Activated T-cell treated with anti-CD3 and anti-CD28 coated beads for 24 hours (primary cell): ENCODE measurements at places on chromosomes 7 and 10.

DNA sequence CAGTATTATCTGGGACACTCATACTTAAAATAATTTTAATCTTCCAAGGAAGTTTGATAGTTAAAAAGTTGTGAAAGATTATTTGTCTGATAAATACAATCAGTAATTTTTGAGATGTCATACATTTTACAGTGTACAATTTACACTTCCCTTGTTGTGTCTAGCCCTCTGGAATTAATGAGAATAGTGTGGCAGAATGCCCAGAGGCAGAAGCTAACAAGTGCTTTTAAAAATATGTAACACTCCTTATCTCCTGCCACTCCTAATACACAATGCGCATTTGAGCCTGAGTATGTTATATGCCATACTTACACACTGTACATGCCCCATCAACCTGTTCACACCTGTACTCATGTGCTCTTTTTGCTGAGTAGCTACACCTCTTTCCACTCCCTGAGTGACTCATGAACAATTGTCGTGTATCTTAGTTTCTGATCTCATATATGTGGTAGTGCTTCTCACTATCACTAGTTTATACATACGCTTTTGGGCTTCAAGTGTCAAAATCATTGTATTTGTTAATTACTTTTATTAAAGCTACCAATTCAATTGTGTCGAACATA lies 106.9 kb upstream of the GNAI1 start:
- DNase-seq: no peak

- DNase-seq: no peak
Measured at GRCh38 chr10:86226781-86227201, 139.8 kb downstream of the GRID1 start.

- no peak for DNase-seq
Measured at GRCh38 chr7:47440320-47440719, 141.6 kb downstream of the TNS3 start.

GRCh38 chr10:76915316-76915715 lies 722.3 kb downstream of the KCNMA1 start:
- no peak for DNase-seq

- DNase-seq: no peak
Measured at GRCh38 chr10:99523251-99523773, 9.4 kb upstream of the NKX2-3 start.

DNA sequence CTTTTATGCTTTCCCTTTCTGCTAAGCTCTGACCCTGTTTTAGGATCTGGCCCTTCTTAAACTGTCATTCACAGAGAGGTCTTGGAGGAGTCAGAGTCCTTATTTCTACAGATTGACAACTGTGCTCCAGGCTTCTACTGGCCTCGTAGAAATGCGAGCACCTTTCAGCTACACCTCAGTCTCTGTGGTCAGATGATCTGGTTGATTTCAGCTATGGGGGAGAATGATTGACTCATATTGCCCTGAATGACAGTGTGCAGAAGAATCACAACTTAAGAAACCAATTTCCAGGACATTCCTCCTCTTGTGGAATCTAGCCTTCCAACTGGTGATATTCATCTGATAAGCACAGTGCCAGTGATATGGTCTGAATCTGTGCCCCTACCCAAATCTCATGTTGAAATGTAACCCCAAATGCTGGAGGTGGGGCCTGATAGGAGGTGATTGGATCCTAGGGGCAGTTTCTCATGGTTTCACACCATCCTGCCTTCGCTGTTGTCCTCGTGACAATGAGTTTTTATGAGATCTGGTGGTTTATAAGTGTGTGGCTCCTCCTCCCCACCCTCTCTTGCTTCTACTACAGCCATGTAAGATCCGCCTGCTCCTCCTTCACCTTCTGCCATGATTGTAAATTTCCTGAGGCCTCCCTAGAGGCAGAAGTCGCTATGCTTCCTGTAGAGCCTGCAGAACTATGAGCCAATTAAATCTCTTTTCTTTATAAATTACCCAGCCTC lies 14.0 kb upstream of the CYP3A7 start:
- DNase-seq: no peak

DNA sequence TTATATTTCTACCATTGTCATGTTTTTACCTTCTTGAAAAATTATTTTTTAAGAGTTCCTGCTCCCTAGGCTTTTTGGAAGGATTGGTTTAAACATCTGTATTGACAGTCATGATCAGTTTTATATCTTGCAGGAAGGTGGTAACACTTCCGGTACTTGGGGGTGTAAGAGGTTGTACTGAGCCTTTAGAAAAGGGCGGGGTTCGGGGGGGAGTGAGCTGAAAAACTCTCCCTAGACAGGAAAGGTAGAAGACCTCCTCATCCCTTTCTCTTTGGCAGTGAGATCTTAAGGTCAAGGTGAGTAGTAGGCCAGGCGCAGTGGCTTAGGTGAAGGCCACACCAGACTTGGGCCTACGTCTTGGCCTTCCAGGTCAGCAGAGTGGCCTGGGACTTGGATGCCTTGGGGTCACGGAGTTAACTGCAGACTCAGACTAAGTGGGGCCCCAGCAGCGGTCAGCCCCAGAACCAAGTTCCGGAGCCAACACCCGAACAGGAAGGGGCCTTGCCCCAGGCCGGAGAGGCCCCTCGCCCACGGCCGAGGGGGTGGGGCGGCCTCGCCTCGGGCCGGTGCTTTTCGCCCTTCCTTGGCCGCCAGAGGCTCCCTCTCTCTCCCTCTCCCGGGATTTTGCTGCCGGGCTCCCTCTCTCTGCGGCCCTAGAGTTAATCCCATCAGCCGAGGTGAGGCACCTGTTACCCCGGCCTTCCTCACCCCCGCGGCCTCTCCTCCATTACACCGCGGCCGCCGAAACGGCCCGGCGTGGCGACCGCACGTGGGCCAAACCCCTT lies at the start of gene PPP1R9A:
Gene PPP1R9A, plus strand, starts transcription at position 569 of the 785 bp plus-strand sequence. CDS start 2,520 bp downstream, outside the sequence.
- DNase-seq: no peak

DNA sequence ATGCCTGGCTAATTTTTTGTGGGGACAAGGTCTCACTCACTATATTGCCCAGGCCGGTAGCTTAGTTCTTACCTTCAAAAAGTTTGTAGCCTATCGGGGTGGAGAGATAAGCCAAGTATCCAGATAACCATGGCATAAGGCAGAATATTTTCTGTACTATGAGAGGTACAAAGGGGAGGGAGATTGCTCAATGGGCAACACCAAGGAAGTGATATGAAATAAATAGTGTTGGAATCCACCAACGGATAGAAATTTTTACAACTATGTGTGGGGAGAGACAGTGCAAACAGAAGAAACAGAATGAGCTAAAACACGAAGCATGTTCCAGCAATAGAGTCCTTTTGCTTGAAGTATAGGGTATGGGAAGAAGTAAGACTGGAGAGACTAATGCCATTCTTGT lies 8.1 kb downstream of the SCD start:
- no peak for DNase-seq

DNA sequence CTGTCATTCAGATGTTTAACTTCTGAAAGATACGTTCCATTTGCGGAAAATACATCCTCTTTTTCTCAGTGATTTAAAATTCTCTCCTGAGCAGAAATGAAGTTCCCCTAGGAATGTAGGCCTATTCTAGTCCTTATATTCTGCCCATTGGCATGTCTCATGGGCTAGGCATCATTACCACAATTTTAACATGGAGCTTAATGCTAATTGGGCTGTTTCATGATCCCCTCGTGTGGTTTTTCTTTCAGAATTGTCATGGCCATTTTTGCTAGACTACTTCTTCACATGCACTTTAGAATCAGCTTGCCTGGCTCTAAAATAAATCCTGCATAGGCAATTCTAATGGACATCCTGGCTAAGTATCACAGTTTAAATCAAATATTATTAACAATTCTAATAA lies 1.0 kb downstream of the TMEM176B start:
- no peak for DNase-seq

DNA sequence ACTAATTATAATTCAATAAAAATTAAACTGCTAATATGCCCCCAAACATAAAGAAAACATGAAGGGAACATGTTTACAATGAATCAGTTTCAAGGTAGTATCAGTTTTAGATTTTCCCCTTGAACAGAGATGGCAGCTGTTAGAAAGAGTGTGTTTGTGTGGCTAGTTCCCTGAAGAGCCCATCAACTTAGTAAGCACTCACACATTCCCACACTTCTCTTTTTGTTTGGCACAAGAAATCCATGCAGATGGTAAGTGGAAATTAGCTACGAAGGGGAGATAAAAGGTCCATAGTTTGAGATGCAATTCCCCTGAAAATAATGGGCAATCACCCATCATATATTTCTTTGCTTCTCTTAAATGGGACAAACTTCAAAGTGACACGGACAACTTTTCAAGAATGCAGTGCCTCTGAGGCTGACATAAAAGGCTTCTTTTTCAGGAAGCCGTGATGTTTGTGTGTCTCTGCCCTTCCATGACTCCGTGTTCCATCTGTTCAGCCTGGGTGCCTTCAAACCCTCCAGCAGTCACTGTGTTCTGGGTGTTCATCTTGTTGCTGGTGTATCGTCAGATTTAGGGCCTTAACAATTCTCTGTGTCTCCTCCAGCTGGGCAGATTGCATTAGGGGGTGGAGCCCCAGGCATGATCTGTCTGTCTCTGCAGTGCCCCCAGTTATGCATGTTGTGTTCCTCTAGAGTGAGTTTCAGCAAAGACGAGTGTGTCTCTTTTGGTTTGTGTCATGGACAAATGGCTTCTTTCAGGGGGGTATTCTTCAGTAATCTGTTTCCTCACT lies 259.5 kb upstream of the NPY start:
- no peak for DNase-seq

GRCh38 chr10:69633673-69634635 lies 3.9 kb downstream of the FAM241B start:
- DNase-seq: no peak

GRCh38 chr10:36091007-36091406 lies 448.9 kb upstream of the FZD8 start:
- DNase-seq: no peak

DNA sequence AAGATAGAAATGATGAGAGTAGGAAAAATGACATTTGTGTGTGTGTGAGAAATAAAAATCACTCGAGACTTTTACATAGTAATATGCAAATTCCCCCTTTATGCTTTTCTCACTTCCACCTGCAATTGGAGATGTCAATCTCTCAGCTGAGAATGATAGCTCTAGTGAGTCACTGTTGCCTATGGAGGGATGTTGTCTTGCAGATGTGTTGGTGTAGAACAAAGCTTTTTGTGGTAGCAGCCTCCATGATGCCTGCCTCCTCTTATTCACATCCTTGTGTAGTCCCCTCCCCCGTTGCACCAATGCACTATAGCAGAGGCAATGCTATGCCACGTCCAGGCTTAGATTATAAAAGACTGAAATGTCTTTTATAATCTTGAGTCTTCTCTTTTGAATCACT lies 33.8 kb downstream of the SPAG6 start:
- DNase-seq: peak; percentile 43

DNA sequence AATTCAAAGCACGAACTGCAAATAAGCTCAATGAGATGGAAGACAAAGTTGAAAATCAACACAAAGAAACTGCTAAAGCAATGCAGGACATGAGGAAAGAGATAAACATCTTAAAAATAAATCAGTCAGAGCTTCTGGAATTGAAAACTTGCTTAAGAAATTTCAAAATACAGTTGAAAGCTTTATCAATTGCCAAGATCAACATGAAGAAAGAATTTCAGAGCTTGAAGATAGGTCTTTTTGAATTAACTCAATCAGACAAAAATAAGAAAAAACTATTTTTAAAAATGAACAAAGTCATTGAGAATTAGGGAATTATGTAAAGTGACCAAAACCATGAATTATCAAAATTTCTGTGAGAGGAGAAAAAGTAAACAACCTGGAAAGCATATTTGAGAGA lies 218.1 kb downstream of the CTNNA3 start:
- DNase-seq: no peak

DNA sequence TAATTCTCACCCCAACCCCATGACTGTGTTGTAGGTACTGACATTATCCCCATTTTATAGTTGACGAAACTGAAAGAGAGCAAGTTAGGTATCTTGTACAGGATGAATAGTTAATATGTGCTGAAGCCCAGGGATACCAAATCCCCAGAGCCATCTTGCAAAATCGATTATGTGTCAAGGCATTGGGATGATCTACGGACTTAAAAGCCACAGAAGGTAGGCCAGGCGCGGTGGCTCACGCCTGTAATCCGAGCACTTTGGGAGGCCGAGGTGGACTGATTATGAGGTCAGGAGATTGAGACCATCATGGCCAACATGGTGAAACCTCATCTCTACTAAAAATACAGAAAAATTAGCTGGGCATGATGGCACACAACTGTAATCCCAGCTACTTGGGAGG lies 242.4 kb upstream of the RHOBTB1 start:
- DNase-seq: no peak
